AG08395 (cell line): ENCODE measurements at places on chromosomes 12 and 14.

GRCh38 chr12:92803903-92804302 is 101.1 kb downstream of the PLEKHG7 start:
- DNase-seq, result no peak

DNA sequence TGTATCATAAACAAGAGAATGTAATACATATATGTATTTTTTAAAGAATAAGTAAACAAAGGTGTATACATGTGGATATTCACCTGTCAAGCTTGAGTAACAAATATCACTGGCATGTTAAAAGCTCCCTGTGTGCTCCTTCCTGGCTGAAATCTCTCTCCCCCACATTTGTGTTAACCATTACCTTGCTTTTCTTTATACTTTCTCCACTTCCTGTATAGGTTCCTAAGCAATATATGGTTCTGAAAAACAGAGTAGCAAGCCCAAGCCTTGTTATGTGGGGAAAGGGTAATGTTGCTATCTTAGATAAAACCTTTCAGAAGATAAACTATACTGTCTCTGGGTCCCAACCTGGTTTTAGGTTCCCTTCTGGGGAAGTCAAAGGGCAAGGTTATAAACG is 32.3 kb upstream of the TBC1D30 start:
- DNase-seq, result no peak

DNA sequence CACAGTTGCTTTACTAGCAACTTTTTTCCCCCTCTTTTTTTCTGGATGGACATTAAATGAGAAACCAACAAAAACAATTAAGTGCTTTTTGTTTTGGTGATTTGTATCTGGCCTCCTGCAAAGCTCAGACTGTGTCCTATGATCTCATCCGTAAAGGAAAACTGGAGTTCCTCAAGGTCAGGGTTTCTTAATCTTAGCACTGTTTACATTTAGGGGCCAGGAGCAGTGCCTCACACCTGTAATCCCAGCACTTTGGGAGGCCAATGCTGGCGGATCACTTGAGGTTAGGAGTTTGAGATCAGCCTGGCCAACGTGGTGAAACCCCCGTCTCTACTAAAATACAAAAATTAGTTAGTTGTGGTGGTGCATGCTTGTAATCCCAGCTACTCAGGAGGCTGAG is 28.0 kb downstream of the ENTPD5 start:
- DNase-seq, result no peak

DNA sequence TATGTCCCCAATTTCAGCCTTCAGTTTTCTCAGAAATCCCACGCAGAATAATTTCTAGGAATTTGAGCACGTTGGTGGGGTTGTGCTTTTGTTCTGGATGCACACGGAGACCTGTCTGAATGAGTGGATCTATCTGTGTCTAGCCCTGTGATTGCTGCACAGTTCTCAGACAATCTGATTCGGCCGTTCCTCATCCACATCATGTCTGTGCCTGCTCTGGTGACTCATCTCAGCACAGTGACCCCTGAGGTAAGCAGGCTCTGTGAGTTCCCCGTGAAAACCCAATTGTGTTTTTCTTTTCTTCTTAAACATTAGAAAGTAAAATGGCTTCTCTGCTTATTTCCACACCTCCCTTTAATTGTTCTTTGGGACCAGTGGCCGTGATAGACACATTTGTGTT is 20.2 kb downstream of the UBE3B start:
- no peak for DNase-seq

DNA sequence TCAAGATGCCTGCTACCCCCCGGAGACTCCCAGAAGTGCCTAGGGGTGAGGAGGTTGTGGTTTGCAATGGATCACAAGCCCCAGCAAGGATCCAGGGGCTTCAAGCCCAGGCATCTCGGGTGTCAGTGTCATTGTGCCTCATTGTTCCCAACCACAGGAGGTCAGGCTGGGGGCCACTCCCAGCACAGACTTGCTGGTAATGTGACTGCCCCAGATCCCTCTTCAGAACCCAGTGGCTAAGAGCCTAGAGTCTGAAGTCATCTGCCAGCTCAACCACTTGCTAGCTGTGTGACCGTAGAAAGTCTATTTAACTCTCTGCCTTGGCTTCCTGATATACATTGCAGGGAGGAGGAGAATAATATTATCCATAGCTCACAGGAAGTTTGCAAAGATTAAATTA is 7.7 kb upstream of the ASB2 start:
- DNase-seq, result peak; percentile 57

- DNase-seq, result no peak
These were observed 56.1 kb downstream of the TRAF3 start for GRCh38 chr14:102833341-102833740.

DNA sequence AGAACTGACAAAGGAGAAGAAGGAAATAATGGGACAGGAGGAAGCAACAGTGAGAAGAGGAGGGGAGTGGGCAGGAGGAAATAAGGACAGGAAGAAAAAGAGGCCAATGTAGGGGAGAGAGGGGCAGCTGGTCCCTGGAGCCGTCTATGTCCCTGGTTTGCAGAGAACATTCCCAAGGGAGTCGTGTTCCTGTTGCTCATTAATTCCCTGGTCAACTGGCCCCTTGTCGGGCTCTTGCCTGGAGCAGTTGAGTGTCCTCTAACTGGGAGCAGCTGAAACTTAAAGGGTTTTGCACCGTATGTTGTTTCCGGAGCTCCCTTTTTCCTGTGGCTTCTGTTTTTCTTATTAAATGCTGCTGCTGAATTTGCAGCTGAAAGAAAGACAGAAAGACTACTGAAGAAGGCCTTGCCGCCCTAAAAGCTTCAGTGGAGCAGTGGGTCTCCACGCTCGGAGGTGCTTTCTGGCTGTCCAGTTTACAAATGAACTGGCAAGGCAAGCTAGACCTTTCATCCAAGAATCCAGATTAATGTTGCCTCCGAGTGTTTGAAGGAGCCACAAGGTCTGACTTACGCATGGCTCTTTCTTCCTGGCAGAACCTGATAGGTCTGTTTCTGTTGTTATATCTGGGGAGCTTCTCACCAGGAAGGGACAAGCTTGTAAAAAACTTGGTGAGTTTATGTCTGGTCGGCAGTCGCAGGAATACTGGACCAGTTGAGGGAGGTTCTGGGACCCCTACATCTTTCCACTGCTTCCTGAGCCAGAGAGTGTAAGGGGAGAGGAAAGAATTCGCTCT is 146.2 kb upstream of the RFLNA start:
- no peak for DNase-seq

DNA sequence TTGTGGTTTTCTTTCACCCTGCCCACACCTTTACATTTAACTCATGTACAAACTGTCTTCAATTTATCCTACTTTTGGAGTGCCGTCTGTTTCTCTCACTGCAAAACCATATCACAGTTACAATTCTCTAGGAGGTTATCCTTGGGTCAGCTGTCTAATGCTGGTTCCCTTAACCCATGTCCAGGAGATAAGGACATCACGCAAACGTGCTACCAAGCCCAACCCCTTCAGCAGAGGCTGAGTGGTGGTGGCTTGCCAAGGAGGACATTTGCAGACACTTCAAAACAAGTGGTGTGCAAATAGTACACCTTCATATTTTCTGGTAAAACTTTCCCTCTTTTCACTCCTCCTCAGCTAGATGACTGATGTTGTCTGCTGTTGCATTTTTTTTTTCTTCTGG is 167.9 kb downstream of the PAX9 start:
- no peak for DNase-seq

GRCh38 chr12:66724616-66725015 is 45.7 kb upstream of the GRIP1 start:
- no peak for DNase-seq

DNA sequence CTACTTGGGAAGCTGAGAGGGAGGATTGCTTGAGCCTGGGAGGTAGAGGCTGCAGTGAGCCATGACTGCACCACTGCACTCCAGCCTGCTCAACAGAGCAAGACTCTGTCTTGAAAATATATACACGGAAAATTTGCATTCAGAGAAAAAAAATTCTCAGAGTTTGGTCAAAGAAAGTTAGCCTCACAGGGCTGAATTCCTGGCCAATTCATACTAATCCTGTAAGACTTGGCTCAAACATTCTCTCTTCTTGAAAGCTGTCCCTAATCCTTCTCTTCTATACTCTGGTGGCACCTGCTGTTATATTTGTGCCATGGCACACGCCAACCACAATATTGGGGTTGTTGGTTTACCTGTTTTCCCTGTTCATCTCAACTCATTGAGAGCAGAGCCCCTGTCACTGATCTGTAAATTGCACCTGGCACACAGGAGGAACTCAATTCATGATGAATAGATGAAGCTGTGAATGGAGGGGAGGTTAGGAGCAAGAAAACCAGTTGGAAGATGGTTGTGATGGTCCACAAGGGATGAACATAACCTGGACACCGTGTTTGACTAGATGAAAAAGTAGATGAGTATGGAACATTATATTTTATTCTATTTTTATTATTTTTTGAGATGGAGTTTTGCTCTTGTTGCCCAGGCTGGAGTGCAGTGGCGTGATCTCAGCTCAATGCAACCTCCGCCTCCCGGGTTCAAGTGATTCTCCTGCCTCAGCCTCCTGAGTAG is 36.8 kb upstream of the SPTSSA start:
- no peak for DNase-seq

DNA sequence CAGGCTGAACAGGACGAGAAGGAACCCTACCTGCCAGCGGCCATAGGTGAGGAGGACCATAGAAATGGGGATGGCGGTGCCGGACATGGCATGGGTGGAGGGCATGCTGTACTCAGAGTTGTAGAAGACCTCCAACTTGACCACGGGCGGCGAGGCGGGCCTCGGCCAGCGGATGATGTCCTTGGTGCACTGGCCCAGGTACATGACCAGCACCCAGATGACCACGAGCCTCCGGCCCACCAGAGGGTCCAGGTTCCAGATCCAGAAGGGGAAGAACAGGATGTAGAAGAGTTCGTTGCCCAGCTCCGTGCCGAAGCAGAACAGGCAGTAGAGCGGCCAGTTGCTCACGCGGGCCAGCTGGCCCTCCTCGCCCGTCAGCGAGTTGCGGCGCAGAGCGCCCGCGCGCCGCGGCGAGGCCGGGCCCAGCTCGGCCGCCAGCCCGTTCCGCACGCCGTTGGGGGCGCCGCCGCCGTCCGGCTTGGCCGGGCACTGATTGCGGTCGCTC is 582 bp downstream of the SGPP1 start:
- DNase-seq, result peak; percentile 56

- no peak for DNase-seq
These were observed 52.3 kb downstream of the KCNK10 start for GRCh38 chr14:88270776-88271175.

DNA sequence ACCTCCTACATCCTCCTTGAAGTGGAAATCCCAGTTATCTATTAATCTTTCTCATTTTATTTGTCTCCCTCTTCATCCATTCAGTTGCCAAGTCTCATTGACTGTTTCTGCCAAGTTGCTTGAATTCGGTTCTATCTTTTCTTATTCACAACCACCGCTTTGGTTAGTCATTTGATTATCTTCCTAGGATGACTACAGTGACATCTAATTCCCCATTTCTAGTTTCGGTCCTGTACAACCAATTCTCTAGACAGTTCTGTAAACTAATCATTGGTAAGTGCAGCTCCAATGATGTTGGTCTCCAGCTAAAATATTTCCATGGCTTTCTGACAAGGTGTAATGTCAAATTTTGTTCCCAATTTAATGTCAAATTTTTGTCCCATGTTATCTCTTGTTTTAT is 220.1 kb downstream of the ADAMTS20 start:
- no peak for DNase-seq

- no peak for DNase-seq
These were observed 101.8 kb upstream of the ATF1 start for GRCh38 chr12:50662116-50662510.

DNA sequence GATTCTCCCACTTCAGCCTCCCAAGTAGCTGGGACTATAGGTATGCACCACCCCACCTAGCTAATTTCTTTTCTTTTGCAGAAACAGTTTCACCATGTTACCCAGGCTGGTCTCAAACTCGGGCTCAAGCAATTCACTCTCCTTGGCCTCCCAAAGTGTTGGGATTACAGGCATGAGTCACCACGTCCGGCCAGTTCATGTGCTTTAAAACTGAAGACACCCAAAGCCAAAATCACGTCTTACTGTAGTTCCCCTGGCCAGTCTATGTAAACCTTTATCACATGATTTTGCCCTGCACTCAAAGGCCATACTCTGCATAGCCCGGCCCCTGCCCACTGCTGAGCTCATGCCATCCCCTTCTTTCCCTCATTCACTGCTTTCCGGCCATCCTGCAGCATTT is 4.5 kb downstream of the ALKBH2 start:
- DNase-seq, result no peak

GRCh38 chr14:88209273-88209672 is 113.8 kb downstream of the KCNK10 start:
- DNase-seq, result no peak

- DNase-seq, result no peak
These were observed 317.5 kb upstream of the OR4E1 start for GRCh38 chr14:21991130-21991529.

GRCh38 chr12:59240048-59240447 is 319.7 kb upstream of the LRIG3 start:
- no peak for DNase-seq

GRCh38 chr14:103735815-103736545 is 20.4 kb downstream of the ZFYVE21 start:
- no peak for DNase-seq

- no peak for DNase-seq
These were observed 460.2 kb downstream of the RAD51B start for GRCh38 chr14:68279777-68280233.

DNA sequence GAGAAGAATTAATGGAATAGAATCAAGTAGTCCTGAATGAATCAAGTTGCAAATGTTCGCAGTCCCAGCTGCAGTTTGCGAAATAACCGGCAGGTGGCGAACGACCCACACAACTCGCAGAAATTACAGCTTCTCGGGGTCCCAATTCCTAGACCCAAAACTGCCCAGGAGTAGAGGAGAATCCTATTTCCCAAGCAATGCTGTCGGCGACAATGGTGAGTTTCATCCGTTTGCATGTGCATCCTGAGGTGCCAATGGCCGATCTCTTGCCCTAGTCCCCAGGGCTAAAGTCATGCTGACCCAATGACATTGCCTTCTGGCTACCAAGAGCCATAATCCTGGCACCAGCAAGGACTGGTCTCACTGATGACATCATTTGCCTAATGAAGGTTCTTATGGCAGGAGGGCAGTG is 8.5 kb upstream of the ASCL1 start:
- DNase-seq, result peak; percentile 54
